CD4-positive, alpha-beta T cell (primary cell): ENCODE measurements at places on chromosomes 11 and 22.

DNA sequence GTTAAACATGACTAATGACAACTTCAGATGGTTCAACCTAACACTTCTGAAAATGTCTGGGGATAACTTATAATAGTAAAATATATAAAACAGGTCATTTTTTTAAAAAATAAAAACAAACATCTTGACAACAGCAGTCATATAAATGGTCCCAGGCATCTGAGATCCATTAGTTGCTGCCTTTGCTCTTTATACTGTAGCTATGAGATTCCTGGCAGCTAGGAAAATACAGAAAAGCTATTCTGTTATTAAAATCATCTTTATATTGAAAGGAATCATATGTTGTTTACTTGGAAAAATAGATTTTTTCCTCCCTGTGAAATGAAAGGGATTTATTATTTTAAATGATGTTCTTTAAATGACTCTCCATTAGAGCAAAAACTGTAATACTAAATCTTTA, 55.7 kb upstream of the DEUP1 start:
- DNase-seq, result no peak

DNA sequence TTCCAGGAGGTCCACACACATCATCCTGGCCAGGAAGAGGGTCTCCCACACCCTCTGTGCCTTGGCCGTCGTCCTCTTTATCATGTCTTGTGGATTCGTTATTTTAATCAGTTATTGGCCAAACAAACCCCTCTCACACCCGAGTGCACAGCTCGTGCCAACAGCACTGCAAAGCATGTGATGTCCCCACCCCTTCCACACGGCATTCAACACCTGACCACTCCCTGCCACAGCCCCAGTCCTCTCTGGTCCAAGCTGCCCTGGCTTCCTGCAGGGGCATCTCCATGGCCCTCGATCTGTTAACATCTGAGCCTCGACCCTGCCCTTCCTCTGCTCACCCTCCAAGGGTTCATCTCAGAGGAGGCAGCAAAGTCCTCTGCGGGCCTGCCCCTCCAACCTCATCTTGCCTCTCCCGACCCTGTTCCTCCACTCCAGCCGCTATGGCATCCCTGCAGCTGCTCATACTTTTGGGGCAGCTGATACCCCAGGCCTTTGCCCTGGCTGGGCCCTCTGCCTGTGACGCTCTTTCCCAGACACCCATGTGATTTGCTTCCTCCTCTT, 14.0 kb downstream of the MYEOV start:
- no peak for DNase-seq

- DNase-seq, result no peak
Observed at GRCh38 chr11:113647108-113647507, 59.0 kb downstream of the TMPRSS5 start.

DNA sequence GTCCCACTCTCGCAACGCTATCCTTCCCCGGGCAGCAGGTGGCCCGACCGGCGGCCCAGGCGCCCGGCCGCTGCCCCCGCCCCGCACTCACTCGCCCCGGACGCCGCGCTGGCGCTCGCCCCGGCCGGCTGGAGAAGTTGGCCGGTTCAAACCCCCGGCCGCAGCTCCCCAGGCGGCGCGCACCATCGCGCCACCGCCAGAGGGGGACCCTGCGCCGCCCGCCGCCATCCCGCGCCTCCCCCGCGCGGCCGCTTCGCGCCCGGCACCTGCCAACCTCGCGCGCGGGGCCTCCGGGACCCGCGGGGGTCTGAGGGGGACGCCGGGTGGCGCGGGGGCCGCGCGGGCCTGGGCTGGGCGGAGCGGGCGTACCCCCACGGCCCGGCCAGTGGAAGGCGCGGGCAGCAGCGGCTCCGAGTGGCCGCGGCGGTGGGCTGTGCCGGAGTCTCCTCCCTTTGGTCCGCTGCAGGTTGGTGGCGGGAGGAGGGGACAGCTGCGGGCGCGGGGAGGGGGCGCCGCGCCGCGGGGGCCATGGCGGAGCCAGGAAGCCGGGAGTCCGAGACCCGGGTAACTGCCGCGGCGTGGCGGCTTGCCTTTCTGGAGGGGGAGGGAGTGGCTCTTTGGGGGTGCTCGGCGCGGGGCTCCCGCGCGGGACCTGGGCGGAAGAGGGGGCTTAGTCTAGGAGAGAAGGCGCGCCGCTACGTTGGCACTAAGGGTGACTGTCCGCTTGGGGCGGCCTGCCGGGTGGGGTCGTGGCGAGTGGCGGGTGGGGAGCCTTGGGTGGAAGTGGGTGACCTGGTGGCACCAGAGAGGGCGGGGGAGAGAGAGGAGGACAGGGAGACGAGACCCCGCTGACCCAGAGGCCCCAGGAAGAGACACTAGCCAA, at the start of the genes MPST and TST:
Gene MPST, plus strand, starts transcription at position 434 of the 883 bp plus-strand sequence. Its CDS starts 95 bp downstream, at position 529.
Gene TST, minus strand, starts transcription at position 139 of the 883 bp plus-strand sequence. CDS start 715 bp downstream, outside the sequence.
- peak; percentile 69 for DNase-seq

DNA sequence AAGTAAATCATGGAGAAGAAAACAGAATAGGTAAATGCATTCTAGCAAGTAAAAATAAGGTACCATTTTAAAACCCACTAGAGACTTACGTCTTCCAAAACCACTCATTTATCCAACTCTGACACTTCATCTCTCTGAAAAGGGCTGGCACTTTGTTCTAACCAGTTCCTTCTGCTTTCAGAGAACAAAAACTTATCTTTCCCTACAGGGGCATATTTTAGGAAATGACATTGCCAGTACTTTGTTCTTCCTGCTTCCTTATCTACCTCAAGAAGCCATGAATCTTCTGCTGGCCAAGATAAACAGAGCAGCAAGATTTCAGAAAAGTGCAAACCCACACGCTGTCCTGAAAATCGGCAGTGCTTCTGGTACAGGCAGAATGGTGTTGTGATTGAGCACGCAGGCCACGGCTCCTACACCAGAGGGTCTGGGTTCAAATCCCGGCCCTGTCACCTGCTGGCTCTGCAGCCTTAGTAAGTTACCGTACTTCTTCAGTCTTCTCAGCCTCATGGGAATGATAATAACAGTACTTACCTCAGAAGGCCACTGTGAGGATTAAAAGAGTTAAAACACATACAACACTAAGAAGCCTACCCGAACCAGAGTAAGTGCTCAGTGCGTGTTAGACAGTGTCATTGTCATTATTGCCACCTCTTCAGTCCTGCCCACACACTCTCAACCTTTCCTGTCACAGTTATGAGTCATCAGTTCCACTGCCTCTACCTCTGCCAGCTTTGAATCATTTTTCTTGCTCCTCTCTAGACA, 11.0 kb downstream of the MPZL3 start:
- DNase-seq, result peak; percentile 82
